ENCODE measurements at places on chromosomes 3 and 15.

- no peak for DNase-seq
Observed at GRCh38 chr15:29099131-29099880, 170.3 kb downstream of the NSMCE3 start.

DNA sequence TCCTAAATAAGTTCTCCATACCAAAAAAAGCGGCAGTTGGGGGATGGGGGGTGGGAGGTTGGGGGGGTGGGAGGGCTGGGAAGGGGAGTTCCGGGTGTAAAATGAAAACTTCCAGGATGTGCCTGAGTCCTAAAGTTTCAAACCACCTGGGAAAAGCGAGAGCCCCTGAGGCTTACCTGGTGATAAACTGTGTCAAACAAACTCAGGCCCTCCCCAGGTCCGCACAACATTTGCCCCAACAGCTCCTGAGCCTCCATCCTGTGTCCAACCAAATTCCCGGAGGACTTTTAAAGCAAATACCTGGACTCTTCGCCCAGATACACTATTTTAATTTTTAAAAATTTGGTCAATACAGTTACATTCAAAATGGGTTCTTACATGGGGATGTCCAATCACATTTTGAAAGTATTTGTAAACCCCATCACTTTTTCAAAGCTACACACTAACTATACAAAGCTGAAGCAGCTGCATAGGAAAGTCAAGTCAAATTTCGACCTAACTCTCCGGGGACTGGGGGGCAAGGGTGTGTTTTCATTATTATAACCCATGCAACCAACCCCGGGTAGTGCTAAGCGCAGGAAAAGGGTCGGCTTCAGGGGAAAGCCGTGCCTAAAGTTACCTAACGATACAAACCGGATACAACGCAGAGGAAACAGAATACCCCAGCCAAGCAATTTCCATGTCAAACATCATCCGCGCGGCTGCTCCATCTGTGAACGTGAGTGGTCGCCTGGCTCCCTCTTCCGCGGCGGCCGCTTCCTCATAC lies 685 bp upstream of the FOXB1 start:
- DNase-seq: no peak

GRCh38 chr3:53169045-53169831 lies 8.2 kb downstream of the PRKCD start:
- DNase-seq: no peak

GRCh38 chr15:72534523-72534922 lies 60.4 kb downstream of the ARIH1 start:
- no peak for DNase-seq

DNA sequence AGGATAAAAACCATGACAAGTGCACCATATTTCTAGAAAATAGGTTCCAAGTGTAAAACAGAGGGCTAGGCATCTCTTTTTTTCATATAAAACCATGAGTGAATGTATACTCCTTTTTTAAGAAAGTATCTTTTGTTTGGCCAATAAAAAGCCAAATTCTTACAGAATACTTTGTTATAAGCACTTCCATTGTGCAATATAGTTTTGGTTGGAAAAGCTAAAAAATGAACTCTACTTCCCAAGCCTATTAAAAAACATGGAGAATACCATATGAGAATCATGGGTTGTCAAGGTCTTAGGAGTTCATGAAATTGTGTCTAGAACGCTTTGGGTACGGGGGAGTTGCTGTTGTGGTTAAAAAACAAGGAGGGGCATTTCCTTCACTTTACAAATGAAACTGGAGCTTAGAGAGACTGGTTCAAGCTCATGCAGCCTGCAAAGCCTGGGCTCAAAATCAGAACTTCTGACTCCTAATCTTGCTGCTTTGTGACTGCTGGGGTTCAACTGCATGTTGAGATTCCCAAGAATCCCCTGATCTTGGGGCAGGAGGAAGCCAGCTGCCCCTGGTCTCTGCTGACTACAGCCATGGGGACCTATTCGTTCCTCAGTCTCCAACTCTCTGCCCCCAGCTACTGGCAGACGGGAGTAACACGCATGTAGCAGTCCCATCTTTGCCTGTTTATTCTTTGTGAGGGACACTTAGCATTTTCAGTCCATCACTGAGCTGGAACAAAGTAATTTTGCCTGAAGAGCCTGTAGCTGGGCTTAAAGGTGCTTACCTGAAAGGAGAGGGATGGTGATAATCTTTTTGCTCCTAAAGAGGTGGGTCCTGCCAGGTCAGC lies 229.1 kb downstream of the CHST2 start:
- no peak for DNase-seq

GRCh38 chr3:122343654-122344053 lies 18.6 kb downstream of the CSTA start:
- DNase-seq: no peak

DNA sequence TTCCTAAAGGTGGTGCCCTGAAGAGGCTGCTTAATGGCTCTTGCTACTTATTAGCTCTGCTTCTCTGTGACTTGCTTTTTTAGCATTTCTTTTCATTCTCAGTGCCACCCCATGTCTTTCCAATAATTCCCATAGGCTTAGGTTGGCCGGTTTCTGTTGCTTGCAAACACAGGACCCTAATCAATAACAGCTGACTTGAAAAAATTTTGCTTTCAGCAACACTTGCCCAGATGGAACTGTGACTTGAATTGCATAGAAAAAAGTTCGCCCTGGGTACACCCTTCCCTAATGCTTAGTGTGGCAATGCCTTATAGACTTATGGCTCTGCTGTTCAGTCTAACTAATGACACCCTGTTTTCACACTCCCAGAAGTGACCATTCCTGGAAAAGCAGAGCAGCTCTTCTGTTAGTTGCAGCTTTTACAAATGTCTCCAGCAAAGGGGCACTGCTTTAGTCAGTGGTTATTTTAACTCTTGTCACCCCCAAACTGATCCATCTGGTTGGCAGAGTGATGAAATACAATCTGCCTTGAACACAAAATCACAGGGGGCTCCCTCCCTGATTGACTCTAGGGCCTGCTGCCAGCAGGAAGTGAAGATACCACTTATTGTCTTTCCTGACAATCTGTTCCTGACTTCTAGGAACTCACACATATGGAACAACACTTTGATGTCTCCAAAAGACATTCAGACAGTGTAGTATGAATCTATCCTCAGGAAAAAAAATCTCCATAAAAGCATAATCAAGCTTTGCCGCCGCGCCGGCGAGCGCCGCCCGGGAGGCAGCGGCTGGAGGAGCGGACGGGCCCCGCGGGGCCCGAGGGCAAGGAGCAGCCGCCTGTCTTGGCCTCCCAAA lies 9.7 kb upstream of the SLMAP start:
- DNase-seq: no peak

DNA sequence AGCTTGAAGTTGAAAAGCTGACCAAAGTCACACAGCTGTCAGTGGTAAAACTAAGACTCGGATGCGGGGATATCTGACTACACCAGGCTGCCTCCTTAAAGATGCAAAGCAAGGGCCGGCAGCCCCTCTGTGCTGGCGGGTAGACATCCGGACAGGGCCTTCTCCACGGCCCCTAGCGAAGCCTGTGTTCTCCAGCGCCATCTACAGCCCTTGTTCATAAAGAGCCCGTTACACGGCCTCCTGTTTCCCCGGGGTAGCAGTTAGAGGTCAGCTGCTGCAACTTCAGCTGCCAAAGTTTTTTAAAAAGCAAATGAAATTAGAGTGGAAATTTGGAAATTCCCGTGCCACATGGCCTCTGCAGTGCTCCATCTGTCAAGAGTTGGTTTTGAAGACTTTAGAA lies 383.0 kb downstream of the TBL1XR1 start:
- no peak for DNase-seq

DNA sequence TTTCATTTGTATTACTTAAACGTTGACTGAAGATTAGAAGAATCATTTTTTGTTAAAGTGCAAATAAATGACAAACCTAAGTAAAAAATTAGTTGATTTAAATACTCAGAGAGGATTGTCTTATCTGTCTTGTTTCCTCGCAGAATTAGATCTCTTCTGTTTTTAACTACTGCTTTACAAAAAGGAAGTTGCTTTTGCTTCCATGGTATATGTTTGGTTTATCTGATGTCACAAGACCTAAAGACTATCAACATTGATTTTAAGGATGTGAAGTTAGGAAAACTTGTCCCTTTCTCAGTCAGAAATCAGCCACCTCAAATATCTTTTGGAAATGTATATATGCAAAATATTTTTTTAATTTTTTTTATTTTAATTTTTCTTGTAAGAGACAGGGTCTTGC lies 28.7 kb downstream of the GPR171 start:
- DNase-seq: no peak

DNA sequence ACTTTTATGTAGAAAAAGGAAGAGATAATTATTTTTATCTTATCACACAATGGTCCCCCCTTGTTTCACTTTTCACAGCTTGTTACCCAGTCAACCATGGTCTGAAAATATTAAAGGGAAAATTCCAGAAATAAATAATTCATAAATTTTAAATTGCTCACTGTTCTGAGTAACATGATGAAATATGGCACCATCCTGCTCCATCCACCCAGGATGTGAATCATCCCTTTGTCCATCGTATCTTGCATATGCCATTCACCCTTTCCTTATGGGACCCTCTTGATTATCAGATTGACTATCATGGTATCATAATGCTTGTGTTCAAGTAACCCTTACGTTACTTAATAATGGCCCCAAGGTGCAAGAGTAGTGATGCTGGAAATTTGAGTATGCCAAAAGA lies 43.7 kb downstream of the ANKRD28 start:
- DNase-seq: no peak

DNA sequence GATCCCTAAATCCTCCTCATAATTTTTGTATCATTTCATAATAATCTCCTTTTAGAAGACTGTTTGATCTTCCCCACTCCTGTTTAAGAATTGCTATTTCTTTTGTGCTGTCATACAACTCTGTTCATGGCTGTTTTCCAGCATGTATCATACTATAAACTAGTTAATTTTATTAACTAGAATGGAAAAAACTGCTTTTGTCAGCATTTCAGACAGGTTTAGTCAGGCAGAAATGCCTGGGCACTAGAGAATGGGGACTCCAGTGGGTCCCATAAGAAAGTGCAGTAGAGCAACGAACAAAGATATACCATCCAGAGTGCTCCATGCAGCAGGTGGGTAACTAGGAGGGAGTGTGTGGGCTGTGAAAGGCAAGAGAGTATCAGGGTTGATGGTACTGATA lies 523.9 kb downstream of the PLOD2 start:
- DNase-seq: no peak

DNA sequence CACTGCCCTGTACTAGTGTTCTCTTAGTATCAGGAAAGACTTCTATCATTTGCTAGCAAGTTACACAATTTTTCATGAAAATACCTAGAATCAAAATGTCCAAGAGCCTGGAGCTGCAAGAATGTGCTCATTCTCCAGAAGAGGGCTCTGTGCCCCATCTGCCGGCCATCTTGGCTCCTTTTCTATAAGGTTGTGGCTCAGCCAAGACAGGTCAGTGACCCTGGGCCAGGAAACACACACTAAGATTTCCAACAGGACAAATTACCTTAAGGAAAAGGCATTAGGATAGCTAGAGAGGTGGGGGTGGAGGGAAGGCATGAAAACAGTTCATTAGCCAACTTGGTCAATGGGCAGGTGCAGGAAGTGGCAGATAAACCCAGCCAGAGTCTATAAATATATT lies 20.7 kb downstream of the TIMP4 start:
- no peak for DNase-seq

GRCh38 chr15:78565951-78566774 lies 843 bp downstream of the CHRNA5 start:
- DNase-seq: no peak

DNA sequence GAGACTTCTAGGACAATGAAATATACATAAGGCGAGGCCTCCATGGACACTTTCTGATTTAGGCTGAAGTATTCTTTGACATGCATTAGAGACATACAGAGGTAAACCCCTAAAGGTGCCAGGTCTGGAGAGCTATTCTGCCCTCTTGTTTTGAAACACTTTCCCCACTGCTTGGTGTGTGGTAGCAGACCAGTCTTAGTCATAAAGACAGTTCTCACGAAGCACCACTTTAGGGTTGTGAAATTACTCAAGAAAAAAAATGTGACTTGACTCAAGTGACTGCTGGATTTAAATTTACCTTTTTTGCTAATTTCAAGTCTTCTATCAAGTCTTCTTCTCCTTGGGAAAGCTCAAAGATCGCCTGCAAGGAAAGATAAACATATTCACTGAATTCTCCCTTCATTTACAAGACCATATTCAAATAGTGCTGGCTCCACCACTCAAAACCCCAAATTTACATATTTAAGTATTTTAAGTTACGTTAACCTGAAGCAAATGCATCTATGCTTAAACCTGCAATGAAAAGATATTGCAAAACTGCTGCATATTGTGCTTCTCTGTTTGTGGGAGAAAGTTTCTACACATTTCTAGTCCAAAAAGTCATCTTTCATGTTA lies 48.4 kb downstream of the ARHGEF3 start:
- DNase-seq: peak; percentile 9

Measured in CD4-positive, alpha-beta T cell treated with Interferon gamma for 1 hour (primary cell).